RPMI8226 (cell line): ENCODE measurements at places on chromosomes 12 and 14.

DNA sequence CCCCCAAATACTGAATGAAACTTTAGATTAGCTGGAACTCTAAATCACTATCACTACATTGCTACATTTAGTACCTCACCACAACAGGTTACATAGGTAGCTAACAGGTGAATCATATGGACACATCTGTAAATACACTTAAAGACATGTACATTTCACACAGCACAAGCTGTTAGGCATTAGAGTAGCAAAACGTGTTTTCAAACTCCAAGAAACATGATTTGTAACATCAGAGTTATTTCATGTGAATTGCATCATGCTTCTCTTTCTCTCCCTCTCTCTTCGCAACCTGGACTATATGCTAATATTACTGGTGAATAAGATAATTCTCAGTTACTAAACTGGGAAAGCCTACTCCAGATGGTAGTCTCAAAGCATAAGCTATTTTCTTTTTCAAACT, 4.3 kb downstream of the SEL1L start:
- DNase-seq, result no peak

- no peak for DNase-seq
Measured at GRCh38 chr14:72686101-72686500, 207.8 kb downstream of the DPF3 start.

DNA sequence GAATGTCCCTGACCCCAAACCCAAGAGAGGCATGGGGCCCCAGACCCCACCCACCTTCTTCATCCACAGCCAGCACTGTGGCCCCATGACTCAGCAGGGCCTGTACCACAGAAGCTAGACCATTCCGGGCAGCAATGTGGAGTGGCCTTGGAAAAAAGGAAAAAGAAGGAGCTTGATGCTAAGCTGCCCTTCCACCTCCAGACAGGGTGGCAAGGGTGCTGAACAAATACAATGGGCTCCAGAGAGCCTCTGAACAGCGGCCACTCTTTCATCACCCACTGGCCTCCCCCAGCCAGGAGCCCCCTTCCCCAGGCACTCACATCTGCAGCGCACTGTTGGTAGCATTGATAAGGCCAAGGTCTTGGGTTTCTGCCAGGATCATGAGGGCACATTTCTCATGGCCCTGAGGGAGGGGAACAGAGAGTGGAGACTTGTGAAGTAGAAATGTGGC, 13.9 kb downstream of the SLC39A5 start:
- DNase-seq, result no peak

- no peak for DNase-seq
Measured at GRCh38 chr12:87054226-87054625, 798.0 kb upstream of the MGAT4C start.

DNA sequence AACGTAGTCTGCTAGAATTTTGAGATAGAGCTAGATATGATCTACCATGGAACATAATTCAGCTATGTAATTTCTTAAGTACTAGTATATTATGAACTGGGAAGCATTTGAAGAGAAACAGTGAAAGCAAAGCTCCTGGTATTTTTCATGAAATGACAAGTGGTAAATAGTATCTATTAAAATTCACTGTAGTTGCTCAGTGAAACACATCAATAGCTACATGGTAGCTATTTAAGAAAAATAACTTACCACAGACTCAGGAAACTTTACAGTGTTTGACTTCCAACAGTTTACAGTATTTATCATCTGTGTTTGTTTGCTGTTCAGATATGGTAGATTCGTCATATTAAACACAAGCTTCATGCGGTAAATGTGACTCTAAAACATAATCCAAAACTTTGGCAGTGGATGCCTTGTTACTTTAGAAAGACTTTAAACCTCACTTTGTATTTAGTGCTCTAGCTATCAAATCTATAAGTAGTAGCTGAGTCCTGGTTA, 25.2 kb downstream of the WNK1 start:
- DNase-seq, result no peak

DNA sequence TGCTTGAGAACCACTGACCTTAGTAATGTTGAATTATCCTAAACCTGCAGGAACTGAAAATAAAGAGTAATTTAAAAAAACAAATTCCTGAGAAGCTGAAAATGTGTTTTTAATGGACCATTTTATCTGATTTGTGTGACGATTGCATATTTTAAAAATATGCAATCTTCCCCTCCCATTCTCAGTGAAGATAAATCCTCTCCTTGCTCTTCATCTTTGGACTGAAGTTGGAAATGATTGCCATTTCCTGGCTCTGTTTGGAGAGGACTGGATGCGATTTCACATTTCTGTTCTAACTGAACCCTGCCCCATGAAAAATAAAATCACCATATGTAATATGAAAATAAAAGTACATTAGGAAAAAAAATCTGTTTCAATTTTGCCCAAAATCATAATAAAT, 216.3 kb downstream of the SLC6A15 start:
- no peak for DNase-seq

DNA sequence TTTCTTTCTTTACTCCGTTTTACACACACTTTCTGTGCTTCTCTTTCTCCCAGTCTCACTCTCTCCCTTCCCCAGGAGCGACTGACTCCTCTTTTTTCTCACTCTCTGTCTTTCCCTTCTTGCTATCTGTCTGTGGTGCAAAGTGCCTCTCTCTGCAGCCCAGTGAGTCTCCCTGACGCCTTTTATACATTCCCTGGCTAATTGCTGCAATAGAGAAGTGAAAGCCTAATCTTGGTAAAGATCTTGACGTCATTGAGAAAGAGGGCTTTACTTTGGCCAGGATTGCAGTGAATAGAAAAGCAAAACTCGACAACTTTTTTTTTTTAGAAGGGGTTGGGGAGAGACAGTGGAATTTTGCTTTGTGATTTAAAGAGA, 706 bp upstream of the DIO2 start:
- DNase-seq, result peak; percentile 6

DNA sequence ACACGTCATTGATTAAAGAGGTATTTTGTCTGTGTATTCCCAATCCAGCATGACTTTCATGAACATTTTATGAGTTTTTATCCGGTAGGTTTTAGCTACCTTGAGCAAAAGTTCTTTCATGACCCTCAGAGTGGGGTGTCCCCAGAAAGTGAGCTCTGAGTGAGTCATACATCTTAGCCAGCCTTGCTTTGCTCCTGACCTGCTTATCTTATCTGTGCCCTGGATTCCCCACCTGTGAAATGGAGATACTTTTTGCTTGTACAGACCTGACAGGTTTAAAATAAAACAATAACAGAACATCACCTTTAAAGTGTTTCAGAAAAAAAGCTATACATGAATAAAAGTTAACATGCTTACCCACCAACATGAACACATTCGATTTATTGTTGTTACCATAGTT, 202.8 kb upstream of the SOX5 start:
- DNase-seq, result no peak

DNA sequence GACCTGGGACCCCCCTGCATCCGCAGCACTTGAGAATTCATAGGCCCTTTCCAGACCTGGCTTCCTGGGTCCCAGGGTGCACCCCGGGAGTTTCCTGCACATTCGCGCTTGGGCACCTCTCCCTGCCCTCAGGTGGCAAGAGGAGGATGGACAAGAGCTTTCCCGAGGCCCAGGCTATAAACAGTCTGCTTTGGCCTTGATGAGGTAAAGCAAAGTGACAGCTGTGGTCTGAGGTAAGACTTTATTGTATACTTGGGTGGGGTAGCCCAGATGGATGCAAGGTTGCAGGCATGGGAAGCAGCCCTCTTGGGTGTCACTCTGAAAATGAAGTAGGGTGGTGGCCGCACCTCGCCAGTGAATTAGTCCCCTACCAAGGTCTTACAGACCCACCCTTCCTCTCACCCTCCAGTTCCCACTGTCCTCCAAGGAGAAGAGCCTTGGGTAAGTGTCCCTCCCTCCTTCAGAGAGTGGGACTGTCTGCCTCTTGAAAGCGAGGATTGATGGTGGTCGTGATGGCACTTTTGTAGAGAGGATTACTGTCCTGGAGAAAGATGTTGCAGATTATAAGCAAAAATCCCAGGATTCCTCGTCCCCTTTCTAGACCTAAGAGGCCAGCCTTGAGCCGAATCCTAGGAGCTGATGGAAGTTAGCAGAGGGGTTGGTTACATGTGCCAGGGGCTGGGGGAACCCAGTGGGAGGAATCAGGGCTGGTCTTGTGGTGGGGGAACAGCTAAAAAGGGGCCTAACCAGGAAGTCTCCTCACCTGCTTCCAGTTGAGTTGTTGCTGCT, 10.6 kb upstream of the CSAD start:
- no peak for DNase-seq

GRCh38 chr14:90045616-90046015, 16.2 kb upstream of the KCNK13 start:
- DNase-seq, result no peak

DNA sequence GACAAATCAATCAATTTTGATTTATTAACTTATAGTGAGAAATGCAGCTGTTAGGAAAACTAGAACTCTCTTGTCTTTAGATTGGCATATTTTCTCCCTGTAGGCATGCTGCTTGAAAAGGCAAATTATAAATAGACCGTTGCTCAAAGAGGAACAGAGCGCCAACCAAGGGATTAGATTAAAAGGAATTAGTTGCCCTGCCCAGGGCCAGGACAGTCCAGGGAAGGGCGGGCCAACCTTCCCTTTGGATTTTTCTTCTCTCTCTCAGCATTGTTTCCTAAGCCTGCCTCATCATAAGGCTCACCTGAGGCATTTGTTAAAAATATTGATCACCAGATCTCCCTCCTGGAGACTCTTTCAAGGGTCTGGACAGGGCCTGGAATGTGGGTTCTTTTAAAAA, 8.6 kb downstream of the CIPC start:
- no peak for DNase-seq

- DNase-seq, result no peak
Measured at GRCh38 chr12:117143008-117143532, 43.9 kb upstream of the TESC start.

DNA sequence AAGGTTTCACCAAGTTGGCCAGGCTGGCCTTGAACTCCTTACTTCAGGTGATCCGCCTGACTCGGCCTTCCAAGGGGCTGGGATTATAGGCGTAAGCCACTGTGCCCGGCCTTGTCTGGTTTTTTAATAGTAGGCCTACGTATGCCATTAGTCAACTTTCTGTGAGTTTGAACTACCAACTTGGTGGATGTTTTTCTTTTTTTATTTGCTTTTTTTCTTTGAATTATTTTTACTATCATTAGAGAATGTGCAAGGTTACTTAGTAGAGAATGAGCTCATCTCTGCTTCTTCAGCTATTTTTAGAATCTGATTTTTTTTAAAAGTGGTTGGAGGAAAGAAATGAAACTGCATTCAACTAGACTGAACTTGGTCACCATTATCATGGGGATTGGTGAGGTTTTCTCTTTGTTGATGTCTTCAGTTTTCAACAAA, 51.4 kb downstream of the HMGA2 start:
- no peak for DNase-seq

DNA sequence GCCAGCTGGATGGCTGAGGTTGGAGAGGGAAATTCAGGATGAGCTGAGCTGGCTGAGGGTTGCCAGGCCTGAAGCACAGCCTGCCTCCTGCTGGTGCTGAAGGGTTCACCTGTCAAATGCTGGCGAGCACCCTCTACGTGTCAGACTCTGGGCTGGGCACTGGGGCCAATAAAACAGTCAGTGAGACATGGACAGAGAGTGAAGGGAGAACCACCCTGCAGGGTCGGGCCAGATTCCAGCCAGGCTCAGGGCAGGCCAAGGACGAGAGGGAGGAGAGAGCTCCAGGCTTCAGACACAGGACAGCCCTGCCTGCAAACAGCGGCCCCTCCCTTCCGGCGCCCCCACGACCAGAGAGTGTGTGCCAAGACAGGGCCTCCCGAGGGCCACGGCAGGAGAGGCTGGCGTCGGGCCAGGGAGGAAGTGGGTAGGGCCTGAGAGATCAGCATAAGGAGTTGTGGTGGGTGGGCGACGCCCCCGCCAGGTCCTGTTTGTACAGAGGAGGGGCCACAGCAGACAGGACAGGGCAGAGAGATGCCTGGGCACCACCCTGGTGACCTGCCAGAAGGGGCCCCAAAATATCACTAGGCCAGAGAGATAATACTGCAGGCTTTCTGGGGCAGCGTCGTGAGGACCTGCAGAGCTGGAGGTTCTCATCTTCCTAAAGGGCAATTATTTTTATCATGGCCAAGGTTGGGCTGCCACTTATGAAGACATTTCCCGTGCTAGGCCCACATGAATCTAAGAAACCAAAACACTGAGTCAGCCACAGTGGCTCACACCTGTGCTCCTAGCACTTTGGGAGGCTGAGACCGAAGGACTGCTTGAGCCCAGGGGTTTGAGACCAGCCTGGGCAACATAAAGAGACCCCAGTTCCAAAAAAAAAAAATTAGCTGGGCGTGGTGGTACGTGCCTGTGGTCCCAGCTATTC, 73.1 kb upstream of the GPR68 start:
- DNase-seq, result peak; percentile 82

GRCh38 chr12:25242981-25243679, 7.6 kb downstream of the KRAS start:
- DNase-seq, result no peak

DNA sequence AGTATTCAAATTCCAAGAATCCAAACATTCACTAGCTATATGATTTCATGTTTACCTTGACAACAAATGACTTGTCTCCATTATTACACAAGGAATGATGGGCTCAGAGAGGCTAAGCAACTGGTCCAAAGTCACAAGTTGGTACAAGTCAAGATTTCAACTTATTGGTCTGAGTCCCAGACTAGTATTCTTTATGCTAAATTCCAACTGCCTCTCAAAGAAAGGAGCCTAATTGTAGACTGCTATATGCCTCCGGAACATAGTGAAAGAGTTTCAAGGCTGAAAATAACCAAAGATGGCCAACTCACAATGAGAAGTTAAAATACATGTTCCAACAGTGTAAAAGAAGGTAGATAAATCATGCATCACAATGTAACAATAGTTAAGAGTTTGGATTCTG, 7.5 kb downstream of the BTG1 start:
- no peak for DNase-seq

- DNase-seq, result no peak
Measured at GRCh38 chr12:6029401-6029800, 84.3 kb upstream of the ANO2 start.

DNA sequence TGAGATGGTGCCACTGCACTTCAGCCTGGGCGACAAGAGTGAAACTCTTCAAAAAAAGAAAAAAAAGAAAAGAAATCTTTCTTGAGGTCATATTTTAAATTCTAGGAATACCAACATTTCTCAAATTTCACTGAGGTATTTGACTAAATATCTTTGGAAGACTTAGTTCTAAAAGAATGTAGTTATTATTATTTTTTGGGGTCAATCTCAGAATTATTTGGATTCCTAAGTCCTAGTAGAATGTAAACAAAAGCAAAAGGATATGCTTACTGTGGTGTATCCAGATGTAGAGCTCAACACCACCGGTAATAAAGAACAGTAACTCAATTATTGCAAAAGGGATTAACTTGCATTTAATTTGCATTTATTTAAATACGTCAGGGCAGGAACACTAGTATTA, 25.0 kb downstream of the PRICKLE1 start:
- DNase-seq, result no peak

GRCh38 chr14:76376878-76377734, 1.2 kb downstream of the ESRRB start:
- DNase-seq, result no peak
